Tongue (tissue), 3 donors: ENCODE measurements at places on chromosomes 13 and 19. TPM values are rescaled to one million over a fixed set of nuclear protein-coding genes. Genes with fewer than 3 reads are reported as not detected.
A peak's percentile ranks its signal among the peaks of the same experiment; 100 is the strongest.

DNA sequence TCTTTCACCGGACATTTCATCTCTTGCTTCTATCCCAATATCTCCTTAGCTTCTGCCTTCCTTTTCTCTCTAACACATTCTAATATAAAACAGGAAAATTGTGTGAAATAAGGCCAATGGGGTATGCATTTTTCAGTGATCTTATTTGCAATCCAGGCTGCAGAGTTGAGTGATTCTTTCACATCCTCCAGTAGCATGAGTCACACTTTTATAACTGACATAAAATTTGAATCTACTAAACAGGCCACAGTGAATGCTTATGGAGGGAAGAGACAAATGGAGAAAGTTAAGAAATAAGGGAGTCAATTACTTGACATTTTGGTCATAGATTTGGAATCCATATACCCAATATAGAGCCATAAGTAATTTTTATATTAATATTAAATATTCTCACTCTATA is 1037.0 kb upstream of the SPRY2 start:
- DNase-seq = no peak

DNA sequence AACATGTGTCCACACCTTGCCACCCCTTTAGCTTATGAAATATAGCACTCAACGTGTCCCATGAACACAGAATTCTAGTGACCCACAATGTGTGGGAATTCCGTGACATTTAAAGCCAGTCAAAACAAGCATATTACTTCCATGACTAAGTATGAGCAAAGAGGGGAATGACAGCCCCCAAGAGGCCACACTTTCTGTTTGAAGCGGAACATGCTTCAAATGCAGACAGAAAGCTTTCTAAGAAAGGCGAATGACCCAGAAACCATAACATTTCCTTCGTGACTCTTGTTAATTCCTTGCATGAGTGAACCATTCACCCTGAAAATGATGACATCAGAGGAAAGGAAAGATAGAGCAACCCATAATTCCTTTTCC is 122.0 kb upstream of the FNDC3A start:
- no peak for DNase-seq

GRCh38 chr13:109810761-109811510 is 24.6 kb upstream of the IRS2 start:
- DNase-seq = no peak

DNA sequence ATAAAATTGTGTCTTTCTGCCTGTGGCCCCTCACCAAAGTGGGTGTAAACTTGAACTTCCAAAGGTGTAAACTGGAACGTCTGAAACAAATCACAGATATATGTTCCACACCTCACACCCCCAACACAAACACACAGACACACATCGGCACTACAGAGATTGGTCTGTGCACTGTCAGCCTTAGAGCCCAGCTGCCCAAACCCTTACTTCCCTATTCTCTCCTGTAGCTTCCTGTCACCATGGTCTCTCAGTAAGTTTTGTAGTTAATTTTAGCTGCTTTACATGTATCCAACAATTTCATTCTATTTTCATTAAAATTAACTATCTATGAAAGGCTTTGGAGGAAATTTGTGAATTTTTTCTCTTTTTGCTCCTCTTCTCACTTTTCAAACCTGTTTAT is 5.4 kb downstream of the TM9SF2 start:
- DNase-seq = no peak

- DNase-seq = peak; percentile 50
Observed at GRCh38 chr13:22801402-22802003, 379.3 kb upstream of the SGCG start.

DNA sequence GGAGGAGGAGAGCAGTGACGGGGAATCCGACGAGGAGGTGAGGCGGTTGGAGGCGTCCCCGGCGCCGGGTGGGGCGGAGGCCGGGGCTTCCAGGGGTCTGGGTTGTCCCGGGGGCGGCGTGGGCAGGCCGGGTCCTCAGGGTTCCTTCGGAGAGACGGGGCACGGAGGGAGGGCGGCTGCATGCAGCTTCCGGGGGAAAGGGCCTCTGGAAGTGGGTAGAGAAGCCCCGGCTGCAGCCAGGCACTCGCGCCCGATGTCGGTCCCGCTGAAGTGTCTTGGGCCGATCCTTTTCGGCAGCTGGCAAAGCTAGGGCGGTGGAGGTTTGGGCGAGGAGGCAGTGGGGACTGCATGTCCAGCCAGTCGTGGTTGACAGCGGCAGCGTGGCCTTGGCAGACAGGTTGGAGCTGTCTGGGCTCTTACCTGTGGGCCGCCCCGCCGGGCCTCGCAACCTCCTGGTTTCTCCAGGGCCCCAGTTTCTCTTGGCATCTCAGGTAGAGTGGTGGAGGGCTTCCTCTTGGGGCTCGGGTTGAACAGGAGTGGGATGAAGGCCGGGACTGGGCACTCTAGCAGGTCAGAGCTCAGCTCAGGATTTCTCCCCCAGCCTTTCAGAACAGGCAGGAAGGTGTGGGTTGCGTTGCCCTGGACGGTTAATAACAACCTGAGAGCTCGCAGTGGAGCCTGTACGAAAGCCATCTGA is 690 bp downstream of the KMT2B start:
- DNase-seq = peak; percentile 38

GRCh38 chr13:43116242-43116641 is 92.9 kb downstream of the DNAJC15 start:
- no peak for DNase-seq

- DNase-seq = peak; percentile 24
Observed at GRCh38 chr19:53870485-53870844, 2.8 kb downstream of the MYADM start.

GRCh38 chr19:40453151-40453735 is 9.1 kb upstream of the SERTAD3 start:
- DNase-seq = peak; percentile 43

DNA sequence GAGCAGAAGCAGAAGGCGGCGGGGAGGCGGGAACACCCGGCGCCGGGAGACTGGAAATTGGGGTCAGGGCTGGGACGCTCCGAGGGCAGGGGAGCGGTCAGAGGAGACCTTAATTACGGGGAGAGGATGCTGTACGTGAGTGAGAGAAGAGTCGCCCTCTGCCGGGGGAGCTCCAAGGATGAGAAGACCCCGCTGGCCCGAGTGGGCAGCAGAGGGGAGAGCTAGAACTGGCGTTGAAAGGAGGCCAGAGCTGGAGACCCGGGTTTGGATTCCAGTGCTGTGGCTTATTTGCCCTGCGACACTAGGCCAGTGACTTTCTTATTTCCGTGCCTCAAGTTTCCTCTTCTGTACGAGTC is 536 bp downstream of the FAM32A start:
- peak; percentile 65 for DNase-seq

GRCh38 chr13:49540552-49540951 is 44.8 kb downstream of the PHF11 start:
- no peak for DNase-seq

- no peak for DNase-seq
Observed at GRCh38 chr19:31498781-31499180, 149.5 kb upstream of the TSHZ3 start.

DNA sequence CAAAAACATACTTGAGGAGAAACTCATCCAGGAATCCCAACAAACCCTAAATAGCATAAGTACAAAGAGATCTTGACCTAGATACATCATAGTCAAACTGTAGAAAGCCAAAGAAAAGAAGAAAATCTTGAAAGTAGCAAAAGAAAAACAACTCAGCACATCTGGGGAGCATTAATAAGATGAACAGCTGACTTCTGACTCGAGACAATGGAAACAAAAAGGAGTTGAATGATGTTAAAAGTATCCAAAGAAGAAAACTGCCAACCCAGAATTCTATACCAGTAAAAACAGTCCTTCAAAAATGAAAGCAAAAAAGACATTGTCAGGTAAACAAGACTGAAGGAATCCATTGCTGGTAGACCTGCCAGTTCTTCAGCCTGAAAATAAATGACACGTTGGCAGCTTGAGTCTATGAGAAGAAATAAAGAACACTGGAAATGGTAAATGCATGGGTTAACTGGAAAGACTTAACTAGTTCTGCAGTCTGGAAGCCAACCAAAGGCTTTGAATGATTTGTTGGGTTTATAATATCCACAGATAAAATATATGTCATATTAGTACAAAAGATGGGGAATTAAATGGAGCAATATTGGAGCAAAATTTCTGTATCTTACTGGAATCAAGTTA is 46.8 kb downstream of the TSSK6 start:
- no peak for DNase-seq

DNA sequence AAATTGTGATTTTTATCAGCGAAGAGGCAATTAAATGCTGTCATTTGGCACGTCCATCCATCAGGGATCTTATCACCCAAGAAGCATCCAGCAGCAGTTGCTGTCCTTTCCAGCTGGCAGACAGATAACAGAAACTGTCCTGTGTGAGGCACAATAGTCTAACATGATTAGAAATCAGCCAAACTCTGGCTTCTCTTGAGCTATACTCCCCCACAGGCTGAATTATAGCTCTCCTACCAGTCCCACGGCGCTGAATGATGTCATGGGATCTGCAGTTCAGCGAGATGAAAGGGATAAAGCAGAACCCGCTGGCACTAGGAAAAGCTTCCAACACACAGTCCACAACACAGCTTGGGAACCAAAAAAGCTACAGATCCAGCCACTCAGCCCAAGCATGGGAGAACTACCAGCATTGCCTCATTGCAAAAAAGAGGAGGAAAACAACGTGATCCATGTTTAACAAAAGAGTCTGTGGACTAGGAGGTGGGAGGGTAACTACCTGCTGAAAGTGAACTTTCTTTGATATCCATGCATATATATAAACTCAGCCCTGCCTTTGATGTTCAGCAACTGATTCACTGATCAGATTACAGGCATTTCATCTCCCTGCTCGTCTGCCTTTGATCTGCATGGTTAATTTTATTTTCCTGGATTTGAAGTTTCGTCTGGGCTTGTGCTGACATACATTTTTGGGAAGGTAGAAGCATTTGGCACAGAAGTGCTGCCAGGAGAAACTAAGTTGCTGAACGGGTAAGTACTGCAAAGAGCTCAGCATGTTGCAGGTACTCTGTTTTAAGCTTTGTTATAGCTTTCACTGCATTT is at the start of gene TNFRSF19:
TNFRSF19 (plus strand) TSS at position 314 of the 822 bp plus-strand sequence. CDS start 19,772 bp downstream, outside the sequence.
- DNase-seq = peak; percentile 92

DNA sequence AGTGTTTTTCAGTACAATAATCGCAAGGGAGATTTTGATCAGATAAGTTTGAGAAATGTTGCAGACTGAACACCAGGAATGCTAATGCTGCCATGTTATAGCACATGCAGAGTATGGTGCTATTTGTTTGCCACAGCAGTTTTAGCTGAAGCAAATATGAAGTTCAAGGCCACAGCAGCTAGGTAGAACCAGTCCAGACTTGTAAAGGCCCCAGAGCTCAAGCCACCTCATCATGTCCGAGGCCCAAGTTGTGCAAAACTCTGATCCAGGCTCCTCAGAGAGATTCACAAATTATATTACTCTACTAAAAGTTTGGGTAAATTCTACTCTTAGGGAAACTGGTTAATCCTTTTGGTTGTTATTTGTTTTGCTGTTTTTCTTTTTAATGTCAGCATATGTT is 2702.6 kb downstream of the PCDH9 start:
- no peak for DNase-seq

DNA sequence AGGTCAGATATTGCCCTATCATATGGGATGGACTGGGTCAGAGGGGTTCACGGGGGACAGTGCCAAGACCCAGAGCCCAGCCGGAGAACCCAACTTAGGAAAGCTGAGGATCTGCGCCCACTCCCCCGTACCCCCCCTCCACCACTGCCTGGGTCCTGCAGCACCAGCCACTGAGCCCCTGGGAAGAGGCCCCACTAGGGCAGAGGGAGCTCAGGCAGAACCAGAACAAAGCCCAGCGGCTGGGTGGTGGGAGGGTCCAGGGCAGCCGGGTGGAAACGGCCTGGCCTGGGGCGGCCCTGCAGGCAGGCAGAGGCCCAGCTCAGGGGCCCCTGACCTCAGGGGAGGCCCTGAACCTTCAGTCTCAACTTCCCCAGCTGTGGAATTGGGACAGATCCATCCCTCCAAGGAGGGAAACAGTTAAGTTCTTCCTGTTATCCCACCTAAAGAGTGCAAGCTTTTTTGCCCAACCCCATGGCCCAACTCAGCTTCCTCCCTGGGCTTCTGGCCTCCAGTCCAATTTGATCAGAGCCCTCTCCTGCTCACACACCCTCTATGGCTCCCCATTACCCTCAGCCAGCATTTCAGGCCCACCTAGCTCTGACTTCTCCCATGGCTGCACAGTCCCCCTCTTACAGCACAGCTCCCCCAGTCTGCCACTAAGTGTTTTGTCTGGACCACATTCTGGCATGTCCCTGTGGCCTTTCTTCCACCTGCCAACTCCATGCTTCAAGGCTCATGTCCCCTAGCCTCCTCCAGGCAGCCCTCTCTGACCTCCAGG is 3.1 kb downstream of the NR2F6 start:
- no peak for DNase-seq

DNA sequence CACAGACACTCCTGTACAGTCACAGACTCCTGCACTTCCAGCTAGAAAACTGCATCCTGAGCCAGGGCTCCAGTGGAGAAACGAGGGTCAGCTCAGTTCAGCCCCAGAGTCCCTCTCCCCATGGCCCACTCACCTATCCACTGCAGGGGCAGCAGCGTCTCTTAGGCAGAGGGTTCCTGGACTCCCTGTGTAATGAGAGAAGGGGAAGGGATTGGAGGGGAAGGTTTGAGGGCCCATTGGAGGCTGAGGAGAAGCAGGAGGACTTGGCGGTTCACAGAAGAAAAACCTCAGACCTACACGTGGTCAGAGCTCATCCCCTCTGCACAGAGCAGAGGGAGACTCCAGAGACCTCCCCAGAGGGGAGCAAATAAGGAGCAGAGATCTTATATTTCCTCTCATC is 9.2 kb upstream of the CEACAM18 start:
- no peak for DNase-seq

DNA sequence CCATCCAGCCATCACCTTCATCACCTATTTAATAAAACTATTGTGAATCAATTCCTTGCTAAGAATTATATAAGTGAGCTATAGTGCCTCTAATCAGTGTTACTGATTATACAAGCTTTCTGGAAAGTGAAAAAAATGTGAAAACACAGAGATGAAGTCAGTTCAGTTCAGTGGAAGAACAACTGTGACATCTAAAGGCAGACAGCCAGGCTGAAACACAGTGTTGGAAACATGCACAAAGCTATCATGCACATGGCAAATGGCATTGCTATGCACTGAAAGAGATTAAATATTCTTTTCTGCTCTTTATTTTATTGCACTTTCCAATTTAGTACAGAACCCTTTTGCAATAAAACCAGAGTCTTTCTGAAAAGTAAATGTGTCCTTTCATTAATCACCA is 294.0 kb downstream of the RBM26 start:
- no peak for DNase-seq

- DNase-seq = no peak
Observed at GRCh38 chr13:59846845-59847620, 316.7 kb downstream of the DIAPH3 start.

The SULT2B1 gene
- 2.4 TPM for total RNA-seq

The ZNF100 gene
- total RNA-seq = 10.5 TPM

The CYP2A6 gene
- total RNA-seq = not detected

The LYL1 gene
- 4.2 TPM for total RNA-seq

The IGSF23 gene
- total RNA-seq = not detected

The C19orf33 gene
- total RNA-seq = 16.6 TPM

The TMEM147 gene
- total RNA-seq = 30.6 TPM

The FPR1 gene
- total RNA-seq = 1.8 TPM

The SPACA4 gene
- not detected for total RNA-seq

The PSG3 gene
- not detected for total RNA-seq

The C19orf67 gene
- not detected for total RNA-seq
